Skin of body (tissue), 3 donors: ENCODE measurements at places on chromosomes 11 and 22.

DNA sequence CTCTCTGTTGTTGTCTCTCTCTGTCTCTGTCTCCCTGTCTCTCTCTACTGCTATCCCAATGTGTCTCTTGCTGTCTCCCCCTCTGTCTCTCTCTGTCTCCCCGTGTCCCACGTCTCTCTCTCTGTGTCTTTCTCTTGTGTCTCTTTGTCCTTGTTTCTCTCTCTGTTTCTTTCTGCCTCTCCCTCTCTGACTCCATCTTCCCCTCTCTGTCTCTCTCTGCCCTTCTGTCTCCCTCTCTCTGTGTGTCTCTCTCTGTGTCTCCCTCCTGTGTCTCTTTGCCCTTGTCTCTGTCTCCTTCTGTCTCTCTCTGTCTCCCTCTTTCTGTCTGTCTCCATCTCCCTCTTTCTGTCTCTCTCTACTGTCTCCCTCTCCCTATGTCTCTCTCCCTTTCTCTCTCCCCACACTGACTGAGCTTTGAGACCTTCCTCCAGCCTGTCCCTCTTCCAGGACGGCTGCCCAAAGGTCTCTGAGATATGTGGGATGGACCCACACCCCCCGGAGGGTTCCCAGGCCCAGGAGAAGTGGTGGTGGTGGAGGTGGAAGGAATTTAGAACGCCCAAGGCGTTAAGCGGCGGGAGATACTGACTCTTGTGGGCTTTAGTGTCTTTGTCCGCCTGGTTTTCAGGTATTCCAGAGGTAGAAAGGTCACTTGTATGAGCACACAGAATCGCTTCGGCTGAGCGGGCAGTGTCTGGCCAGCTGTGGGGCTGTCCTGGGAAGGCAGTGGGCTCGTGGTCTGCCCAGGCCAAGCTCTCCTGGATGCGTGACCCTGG lies 65.5 kb upstream of the CCND1 start:
- no peak for DNase-seq

DNA sequence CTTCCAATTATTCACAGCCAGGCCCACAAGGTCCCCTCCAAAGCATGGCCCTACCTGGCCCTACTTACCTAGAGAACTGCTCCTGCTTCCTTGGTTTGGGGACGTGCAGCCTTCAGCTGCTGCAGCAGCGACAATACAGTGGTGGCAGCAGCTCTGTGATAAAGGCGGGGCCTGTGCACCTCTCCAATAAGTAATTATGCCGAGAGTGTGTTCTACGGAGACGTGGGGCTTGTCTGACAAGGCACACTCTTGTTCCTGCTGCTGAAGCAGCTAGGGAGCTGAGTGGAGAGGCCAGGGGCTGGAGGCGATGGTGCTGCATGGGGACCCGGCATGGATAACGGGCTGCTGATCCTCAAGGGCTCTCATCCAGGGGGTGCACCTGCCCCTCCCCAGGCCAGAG lies 98.0 kb upstream of the THY1 start:
- DNase-seq: no peak

DNA sequence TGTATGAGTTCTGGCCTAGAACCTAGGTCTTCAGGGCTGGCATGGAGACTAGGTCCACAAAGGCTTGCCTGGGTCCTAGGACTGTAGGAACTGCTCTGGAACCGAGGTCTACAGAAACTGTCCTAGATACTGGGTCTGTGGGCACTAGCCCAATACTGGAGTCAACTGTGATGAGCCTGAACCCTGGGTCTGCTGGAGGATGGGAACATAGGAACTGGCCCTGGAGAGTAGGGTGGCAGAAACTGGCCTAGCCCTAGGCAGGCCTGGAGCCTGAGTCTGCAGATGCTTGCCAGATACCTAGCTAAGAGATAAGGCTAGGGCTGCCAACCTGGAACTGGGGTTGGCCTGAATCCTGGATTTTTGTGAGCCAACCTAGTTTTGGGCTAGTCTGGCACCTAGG lies 19.2 kb upstream of the GLYATL2 start:
- no peak for DNase-seq

DNA sequence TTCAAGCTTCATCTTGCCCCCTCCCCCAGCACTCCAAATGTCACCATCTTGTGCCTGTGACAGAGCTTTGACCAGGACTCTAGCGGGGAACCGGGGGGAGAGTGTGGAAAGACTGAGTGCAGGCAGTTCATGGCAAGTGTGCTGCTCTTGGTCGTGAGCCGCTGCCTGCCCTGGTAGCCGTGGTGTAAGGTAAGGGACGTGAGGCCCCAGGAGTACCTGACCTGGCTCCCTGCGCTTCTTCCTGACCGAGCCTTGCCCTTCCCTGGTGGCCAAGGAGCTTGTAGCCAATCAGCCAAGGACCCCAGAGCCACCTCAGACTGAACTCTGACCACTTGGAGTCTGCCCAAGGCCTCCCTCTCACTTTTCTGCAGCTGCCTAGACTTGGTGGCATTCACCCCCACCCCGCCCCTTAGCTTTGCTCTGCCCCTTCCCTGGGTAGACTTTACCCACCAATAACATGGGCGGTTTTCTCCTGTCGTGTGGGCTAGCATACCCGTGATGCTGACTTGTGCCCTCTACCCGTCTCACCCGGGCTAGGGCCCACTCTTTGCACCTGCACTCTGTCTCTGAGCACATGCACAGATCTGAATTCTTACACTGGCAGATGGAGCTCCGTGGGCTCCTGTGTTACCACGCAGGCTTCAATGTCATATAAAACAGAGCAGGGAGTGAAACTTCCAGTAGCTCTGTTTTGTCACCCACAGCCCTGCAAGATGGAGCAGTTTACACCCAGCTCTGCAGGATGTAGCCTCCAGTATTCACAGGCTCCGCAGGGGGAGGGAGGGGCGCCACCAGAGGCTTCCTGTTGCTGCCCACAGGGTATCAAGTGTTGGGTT lies 1.5 kb downstream of the DGKZ start:
- DNase-seq: no peak
